Spinal cord (tissue), 10 donors: ENCODE measurements at places on chromosomes 7 and 10. TPM values are rescaled to one million over a fixed set of nuclear protein-coding genes. Genes with fewer than 3 reads are reported as not detected.

The HABP2 gene
- total RNA-seq, result 0.50 TPM

The TEX47 gene
- not detected for total RNA-seq

The MKI67 gene
- total RNA-seq, result 22.4 TPM

The H2BK1 gene
- total RNA-seq, result not detected

The CYP2E1 gene
- 12.7 TPM for total RNA-seq

The NYAP1 gene
- total RNA-seq, result 12.0 TPM

The C10orf95 gene
- 0.28 TPM for total RNA-seq

The SSC4D gene
- total RNA-seq, result 3.1 TPM

The SLC26A5 gene
- total RNA-seq, result 0.99 TPM

The CLEC5A gene
- 0.17 TPM for total RNA-seq

The MYO3A gene
- 4.5 TPM for total RNA-seq
